ENCODE measurements at places on chromosomes 7 and 10.
A peak's percentile ranks its signal among the peaks of the same experiment; 100 is the strongest.

DNA sequence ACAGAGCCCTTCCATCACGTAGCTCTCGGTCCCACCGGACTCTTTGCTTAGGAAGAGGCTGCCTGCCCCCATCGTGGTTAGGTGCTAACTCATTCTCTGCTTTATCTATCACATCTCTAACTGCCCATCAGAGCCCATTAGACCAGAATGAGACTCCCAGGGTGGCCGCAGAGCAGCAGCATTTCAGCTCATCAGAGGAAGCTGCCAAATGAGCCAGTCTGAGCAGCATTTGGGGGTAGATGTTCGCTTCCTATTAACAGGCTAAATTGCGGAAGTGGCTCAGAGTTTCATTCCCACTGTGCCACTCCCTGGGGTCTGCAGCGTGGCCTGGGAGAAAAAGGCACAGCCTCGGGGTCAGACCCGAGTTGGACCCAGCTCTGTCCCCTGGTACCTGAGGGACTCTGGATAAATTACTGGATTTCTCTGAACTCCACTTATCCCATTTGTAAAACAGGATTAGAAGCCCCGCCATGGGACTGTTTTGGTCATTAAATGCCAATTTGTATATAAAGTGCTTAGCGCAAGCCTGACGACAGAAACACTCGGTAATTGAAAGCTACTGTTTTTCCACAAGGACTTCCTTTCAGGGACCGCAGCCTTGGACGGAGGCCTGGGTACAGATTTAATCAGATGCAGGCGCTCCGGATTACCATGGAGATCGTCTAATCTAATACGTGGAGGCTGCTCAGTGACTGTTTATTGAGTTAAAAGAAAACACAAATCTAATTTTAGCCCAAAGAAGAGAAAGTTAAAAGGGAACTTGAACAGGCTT, 73.8 kb upstream of the PRLHR start:
- DNase-seq, result no peak

- no peak for DNase-seq
These were observed 7.9 kb downstream of the EDRF1 start for GRCh38 chr10:125727436-125727835.

DNA sequence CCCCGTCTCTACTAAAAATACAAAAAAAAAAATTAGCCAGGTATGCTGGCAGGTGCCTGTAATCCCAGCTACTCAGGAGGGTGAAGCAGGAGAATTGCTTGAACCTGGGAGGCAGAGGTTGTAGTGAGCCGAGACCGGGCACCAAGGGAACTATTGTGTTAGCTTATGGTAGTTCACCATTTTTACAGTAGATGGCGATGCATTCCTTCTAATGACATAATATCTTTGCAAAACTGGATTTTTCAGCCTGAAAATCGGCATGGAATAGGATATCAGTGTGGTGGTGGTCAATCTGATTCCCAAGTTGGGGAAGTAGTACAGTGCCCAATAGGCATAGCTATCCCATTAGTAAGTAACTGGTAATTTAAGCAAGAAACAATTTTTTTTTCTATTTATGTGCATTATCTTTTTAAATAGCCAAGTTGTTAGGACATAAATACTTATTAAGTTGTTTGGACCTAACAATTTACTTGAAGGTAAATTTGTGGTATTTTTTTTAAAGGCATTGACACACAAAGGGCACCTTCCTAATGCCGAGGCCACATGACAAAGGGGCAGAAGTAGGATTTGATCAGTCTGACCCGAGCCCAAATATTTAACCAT, 17.6 kb upstream of the IMPDH1 start:
- DNase-seq, result no peak

GRCh38 chr7:36723951-36724664, at the start of gene AOAH:
AOAH (minus strand) TSS chr7:36724494; CDS start chr7:36724148, 346 bp downstream.
- peak; percentile 28 for DNase-seq

- DNase-seq, result no peak
These were observed 37.1 kb upstream of the TOMM7 start for GRCh38 chr7:22859641-22860290.

- no peak for DNase-seq
These were observed 24.0 kb downstream of the COL26A1 start for GRCh38 chr7:101386558-101387231.

Measured in stimulated activated CD8-positive, alpha-beta memory T cell treated with anti-CD3 and anti-CD28 coated beads, Interleukin-15, amount 100 ng/mL, for 24 hours (primary cell).